ENCODE measurements at places on chromosomes 1 and 21.

DNA sequence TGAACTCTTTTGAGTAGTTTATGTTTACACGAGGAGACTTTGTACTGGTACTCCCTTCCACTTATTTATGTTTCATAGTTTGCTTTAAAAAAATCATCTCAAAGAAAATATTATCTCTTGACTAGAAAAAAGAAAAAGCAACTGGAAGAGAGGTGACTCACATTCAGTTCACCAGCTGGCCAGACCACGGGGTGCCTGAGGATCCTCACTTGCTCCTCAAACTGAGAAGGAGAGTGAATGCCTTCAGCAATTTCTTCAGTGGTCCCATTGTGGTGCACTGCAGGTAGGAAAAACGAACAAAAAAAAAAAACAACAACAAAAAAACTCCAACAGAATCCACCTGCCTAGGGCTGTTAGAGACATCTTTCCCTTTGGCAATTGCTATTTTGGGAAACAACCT, 102.9 kb downstream of the PTPRC start:
- DNase-seq: no peak

DNA sequence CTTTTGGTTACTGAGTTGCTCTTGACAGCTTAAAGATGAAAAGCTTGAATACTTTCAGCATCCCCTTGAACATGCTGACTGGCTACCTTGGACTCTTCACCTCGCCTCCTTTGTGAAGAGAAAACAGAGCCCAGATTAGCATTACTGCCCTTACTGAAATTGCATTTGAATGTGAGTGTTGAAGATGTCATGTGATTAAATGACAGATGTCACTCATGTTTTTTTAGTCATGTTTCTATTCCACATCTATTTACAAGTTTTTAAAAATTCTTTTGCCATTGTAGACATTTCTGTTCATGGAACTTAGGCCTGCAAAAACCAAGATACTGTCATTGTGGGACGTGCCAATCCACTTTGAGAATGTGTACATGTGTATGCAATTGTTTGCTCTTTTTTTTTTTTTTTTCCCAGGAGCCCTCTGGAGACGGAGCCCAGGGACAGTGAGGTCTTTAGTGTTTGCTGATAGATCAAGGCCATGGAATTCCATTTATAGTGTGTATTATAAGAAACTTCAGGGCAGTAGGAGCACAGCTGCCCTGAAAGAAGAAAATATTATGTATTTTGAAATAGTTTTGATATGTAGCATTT, 25.7 kb upstream of the IVNS1ABP start:
- DNase-seq: no peak

DNA sequence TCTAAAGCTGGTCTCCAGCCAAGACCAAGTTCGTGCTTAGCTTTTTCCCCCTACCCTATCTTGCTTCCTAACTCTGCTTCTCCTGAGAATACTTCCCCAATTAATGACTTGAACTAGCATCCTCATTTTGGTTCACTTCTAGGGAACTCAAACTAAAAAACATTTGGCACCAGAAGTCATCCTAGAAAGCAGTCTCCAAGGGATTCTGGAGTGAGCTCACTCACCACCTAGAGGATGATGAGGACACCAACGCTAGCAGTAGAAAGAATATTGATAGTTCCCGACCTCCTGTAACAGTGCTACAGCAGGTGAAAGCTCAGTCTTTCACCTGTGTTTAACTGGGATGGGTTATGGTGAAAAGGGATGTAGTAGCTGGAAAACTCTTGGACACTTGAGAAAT, 4.7 kb upstream of the PSMB2 start:
- DNase-seq: no peak

DNA sequence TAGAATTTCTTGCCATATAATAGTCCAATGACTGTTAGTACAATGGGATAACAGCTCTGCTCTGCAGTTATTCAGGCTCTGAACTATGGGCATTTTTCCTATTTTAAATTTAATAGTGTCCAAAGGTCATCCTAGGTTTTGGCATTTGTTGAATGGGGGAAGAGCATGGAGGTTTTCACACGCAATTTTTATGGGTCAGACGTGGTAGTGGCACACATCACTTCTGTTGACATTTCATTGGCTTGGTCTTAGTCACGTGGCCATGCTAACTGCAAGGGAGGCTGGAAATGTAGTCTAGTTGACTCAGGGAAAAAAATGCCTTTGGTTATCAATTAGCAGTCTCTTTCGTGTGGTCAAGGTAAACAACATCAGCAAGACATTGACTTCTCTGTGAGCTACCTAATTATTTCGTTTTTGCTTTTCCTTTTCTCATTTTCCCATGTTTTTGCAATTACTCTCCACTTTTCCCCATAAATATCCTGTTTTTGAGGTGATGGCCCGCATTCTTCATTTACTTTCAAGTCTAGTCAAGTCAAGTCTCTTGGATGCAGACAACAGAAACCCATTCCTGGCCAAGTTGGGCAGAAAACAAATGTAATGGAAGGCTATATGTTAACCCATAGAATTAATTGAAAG, 82.8 kb downstream of the DYRK1A start:
- no peak for DNase-seq

DNA sequence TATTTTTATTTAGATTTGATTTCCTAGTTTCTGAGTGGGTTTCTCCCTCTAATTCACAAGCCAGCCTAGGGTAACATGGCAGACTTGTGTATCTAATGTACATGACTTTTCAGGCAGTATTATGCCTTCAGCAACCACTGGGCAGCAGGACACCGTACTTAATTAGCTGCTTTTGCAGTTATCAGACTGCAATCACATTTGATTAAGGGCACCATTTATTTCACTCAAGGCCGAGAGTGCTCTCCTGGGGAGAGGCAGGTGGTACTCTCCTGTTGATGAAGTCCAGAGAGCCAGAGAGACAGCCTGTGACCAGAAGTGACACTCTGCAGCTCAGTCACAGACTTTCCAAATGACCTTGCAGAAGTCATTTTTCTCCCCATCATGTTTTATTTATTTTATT, 18.7 kb downstream of the CYYR1 start:
- DNase-seq: no peak

DNA sequence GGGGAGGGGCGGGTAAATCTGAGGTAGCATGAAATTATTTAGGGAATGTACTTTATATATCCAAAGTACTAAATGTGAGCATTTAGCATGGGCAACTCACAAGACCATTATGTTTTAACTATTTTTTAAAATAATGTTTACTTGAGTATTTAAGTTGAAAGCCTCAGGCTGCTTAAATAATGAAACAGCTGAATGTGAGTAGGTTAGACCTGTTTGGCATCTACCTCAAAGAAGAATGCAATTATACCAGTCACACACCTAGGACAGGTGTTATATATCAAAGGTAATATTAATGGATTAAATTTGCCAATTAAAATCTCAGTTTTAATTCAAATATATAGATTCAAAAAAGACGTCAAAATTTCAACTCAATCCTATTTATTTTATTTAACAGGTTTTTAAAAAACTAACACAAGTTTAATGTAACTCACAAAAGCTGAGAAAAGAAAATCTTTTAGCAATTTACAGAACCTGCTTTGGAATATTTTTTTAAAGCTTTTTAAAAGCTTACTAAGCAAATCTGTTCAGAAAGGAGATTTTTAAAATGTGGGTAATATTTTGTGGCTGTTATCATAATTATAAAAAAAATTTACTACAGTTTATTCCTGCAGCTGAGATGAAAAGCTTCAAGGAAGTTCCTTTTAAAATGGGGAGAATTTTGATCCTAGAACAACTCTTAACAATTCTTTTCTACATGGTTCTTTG, 104.6 kb upstream of the LBR start:
- no peak for DNase-seq

DNA sequence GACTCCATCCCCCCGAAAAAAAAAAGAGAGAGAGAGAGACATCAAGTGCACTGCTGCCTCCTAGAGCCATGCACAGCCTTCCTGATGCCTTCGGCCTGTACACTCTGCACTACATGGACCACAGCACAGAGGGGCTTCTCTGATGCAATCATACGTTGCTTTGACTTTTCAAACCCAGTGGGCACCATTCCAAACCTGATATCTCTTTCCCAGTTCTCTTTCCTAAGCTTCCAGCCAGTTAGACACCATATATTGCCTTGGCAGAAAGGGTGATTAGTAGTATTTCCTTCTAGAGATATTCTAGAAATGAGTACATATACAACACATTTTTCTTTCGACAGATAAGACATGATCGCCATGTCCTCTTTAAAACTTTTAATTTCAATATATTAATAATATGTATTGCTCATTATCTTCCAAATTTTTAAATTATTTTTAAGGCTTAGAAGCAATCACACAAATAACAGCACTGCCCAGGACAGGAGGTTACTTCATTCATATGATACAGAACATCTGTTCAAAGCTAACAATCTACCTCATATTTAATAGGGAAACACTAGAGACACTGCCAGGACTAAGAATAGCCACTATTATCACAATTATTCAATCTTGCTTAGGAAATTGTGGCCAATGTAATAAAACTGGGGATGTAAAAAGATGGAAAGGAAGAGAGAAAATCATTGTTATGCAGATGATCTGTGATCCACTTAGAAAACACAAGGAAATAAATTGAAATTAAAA, 9.9 kb downstream of the CLCA1 start:
- no peak for DNase-seq

- DNase-seq: no peak
Observed at GRCh38 chr1:25774921-25775771, 24.8 kb upstream of the SELENON start.

- DNase-seq: peak; percentile 57
Observed at GRCh38 chr1:111202366-111202706, 1.9 kb upstream of the DENND2D start.

DNA sequence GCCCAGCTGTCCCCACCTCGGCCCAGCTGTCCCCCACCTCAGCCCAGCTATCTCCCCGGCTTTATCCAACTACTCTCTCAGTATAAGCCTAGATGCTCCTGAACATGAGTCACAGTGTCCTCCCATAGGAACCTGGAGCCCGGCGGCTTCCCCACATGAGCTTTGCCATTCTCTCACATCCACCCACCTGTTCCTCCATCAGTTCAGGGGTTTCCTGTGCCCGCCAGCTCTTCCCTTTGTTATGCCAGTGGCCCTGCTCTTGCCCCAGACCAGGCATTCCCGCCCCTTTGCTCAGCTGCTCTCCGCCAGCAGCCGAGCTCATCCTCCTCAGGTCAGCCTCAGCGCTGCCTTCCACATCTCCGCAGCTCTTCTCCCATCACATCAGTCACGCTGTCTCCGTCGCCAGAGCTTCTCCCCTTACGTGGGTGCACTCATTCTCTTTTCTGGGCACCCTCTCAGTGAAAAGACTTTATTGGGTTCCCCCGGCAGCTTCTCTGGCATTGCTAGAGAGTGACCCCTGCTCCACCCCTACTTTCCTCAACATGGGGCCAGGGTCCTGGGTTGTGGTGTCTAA, 89.5 kb upstream of the CSF3R start:
- no peak for DNase-seq

- no peak for DNase-seq
Observed at GRCh38 chr21:14706712-14707510, 160.8 kb upstream of the SAMSN1 start.

DNA sequence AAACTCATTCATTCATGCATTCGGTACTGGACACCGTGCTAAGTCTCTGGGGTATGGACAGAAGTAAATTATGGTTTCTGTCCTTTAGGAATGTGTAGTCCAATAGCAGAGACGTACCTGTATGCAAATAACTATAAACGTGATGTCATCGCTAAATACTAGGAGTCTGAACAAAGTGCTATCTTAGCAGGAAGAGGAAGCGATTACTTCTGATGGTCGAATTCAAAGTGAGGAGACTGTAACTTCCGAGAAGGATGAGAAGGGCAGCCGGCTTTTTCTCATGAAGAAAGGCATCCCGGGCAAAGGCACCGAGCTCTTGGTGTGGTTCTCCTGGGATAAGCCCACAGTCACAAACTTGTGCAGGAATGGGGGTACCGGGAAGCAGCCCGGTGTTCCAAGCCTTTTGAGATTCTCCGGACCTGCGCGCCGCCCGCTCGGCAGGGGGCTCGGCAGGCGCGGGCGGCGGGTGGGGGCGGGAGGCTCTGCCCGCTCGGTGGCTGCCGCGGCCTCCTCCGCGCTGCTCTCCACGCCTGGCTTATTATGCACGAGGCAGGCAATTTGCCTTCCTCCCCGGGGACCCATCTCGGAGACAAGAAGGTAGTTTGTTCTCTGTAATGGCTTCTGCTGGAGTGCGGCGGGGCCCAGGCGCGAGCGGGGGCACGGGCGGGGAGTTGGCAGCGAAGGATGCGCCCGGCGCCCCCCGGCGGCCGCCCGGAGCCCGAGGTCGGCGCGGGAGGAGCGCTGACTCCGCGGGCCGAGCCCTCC, 67.5 kb upstream of the CD1D start:
- DNase-seq: peak; percentile 49

DNA sequence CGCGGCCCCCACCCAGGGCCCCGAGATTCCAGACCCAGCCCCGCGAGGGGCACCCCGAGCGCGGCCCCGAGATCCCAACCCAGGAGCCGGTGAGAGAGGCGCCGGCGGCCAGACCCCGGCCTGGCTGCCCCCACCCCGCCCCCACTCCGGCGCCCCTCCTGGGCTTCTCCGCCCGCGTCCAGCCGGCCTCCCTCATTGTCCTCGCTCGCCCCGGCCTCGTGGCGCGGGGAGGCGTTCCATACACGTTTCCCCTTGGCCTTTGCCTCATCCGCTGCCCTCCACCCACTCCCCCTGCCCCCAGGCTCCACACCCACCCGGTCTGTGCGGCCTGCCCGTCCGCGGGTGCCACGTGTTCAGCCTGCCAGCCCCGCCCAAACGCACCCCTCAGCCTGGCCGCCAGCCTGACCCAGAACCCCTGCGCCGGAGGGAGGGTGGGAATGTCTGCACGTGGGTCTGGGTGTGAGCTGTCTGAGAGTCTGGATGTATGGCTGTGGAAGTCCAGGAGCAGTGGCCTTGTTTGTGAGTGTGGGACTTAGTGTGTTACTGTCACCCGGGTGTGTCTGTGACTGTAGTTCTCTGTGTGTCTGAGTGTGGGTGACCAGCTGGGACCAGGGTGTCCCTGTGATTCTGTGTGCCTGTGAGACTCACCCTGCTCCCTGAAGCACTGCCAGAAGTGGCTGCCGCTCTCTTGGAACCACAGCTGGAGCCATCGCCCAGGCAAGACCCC, 681 bp downstream of the B4GALT2 start:
- peak; percentile 62 for DNase-seq

DNA sequence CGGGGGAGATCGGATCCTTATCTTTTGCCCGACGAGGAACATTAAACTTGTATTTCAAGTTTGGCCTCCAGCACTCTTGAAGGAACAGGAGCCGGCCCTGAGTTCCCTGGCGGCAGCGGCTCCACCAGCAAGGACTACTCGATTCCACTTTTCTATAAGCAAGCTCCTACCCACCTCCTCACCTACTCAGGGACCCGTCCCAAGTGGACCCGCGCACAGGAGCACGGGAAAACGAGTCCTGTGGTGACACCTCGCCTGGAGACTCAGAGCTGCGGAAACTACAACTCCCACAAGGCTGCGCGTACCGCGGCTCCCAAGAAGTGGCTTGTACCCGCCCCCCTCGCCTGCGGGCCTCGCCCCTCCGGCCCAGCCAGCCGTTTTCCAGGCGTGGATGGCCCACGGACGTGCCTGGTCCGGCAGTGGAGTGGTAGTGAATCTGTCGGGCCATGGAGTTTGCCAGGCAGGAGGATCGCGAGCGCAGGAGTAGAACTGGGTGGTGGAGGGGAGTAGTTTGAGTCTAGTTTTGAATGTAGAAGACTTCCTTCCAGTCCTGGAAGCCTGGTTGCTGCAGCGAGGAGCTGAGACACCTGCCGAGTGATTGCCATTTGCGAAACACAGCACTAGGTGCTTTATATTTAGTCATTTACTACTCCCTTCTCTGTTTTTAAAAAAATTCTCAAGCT, at the start of gene ACP6:
Gene ACP6 (minus strand): TSS at position 206 of the 683 bp plus-strand sequence. CDS start 476 bp downstream, outside the sequence.
- peak; percentile 86 for DNase-seq

Measured in RWPE1 (cell line).